ENCODE measurements at places on chromosomes 12 and 14.
A peak's percentile ranks its signal among the peaks of the same experiment; 100 is the strongest.

GRCh38 chr12:114625294-114625851, 58.6 kb downstream of the TBX3 start:
- DNase-seq, result peak; percentile 56

DNA sequence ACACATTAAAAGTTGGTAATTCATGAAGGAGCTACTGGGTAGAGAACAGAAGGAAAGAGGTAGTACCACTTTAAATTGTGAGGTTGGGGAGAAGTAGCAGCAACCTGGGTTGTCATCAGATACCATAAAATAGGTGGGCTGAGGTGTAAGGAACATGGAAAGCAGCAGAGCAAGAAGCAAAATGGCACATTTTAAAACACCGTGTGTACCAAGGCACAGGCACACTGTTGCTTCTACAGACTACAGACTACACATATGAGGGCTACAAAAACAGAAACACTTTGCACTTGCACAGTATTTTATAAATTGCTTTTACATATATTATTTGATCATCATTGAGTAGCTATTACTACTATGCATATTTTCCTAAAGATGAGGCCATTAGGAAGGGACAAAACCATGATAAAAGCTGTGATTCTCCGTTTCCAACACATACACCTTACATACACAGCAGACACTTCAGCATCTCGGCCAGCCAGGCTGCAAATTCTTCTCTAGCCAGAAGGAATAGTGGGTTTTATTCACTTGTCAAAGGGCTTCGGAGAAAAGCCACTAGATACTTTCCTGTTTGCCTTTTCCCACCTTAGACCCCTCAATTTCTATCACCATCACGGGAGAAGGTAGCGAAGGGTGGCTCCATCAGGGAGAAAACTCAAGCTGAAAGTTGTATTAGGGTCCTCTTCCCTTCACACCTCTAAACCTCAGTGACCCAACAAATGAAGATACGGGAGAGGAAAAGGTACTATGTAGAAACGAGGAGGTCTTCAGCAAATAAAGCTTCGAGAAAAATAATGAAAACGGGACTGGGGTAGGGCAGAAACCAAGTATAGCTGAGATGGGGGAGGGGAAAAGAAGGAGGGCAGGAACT, 1.6 kb downstream of the PYM1 start:
- DNase-seq, result no peak

DNA sequence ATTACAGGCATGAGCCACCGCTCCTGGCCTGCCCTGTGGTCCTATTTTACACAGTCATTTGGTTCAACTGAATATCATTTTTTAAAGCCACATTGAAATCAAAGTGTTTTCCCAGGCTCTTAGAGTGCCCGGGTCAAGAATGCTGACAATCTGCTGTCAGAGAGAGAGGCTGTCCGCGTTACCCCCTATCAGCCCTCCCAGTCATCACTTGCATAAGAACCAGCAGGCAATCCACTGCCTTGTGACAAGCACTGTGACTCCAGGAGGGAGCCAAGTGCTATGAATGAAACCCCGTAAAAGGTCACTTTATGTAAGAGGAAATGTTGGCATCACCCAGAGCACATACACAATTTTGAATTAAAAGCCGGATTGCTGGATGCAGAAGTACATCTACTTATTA, 13.5 kb downstream of the PHLDA1 start:
- no peak for DNase-seq

GRCh38 chr12:57233357-57234232, 4.1 kb downstream of the SHMT2 start:
- DNase-seq, result no peak

DNA sequence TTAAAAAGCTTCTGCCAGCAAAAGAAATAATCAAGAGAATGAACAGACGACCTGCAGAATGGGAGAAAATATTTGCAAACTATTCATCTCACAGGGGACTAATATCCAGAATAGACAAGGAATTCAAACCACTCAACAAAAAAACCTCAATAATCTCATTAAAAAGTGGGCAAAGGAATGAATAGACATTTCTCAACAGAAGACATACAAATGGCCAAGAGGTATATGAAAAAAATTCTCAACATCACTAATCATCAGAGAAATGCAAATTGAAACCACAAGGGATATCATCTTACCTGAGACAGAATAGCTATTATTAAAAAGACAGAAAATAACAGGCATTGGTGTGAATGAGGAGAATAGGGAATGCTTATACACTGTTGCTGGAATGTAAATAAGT, 270.0 kb downstream of the DACT1 start:
- no peak for DNase-seq

DNA sequence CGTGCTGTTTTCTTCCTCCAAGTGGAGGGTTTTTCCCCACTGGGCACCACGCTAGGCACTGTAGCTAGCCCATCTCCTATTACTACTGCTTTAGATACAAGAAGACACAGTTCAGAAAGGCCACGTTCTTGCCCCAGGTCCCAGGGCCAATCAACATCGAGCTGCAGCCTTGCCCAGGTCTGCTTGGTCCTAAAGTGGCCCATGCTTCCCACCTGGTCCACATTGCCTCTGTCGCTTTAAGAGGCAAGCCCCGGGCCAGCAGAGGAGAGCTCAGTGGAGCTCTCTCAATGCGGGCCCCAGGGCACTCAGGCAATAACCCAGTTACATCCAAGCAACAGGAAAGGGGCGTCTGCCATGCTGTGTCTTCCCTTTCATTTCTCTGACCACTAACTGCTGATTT, 148.1 kb downstream of the CALM1 start:
- DNase-seq, result no peak

DNA sequence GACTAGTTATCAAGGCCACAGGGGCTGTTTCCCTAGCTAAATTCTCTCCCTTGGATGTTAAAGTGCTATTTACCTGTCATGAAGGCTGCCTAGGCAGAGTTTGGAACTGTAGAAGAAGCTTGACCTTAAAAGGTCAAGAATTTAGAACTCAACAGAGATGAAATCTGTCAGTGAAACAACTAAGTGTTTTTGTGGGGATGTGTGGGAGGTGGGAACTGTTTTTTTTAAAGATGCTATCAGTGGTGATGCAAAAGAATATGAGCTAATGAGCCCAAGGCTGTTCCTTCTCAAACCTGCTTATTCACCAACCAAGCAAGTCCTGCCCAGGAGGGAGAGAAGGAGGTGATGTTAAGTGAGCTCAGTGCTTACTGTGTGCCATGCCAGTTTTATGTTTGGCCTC, 40.8 kb upstream of the POC1B start:
- DNase-seq, result peak; percentile 62

DNA sequence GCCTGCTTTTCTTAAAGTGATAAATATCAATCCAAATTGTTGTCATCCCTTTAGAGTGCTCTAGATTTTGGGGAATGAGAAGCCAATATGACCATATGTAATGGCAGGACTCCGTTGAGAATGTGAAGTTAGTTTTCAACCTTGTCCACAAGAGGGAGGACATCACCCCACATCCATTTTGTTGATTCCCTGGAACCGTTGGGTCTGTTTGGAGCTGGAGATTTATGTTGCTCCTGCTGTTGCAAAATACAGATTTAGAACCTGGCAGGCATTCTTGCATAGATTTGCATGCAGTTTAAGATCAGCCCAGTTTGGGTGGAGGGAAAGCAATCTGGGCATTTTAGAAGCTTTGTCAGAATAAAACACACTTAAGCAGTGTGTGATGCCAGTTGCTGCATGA, 620.1 kb downstream of the NRXN3 start:
- no peak for DNase-seq

- no peak for DNase-seq
These were observed 910.4 kb downstream of the VRK1 start for GRCh38 chr14:97707603-97708002.

DNA sequence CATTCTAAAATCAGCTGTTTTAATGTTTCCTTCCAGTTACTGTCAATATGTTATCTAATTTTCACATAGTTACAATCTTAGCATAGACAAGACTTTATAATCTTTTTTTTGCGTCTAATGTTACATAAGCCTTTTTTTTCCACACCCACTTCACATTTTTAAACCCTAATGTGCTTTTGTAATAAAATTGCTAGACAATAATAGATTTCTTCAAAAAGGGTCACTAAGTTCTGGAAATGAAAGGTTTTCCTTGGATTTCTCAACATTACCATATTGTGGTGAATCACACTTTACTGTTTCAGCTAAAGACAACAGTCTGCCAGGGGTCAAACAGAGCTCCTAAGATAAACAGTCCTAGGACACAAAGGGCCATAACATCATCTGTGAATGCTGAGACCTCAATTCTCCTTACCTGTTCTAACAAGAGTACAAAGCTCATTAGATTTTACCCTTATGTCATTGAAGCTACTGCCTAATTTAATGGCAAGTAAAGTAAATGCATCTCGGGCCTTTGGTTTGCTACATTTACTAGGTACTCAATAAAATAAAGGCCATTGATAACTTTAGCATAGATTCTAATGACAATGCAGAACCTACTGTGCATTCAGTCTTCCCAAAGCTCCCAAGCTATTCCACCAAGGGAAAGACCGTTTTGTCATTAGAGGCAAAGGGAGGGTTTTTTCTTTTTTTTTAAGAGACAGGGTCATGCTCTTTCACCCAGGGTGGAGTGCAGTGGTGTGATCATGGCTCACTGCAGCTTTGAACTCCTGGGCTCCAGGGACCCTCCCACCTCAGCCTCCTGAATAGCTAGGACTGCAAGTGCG, 111.2 kb upstream of the SLC38A2 start:
- no peak for DNase-seq

DNA sequence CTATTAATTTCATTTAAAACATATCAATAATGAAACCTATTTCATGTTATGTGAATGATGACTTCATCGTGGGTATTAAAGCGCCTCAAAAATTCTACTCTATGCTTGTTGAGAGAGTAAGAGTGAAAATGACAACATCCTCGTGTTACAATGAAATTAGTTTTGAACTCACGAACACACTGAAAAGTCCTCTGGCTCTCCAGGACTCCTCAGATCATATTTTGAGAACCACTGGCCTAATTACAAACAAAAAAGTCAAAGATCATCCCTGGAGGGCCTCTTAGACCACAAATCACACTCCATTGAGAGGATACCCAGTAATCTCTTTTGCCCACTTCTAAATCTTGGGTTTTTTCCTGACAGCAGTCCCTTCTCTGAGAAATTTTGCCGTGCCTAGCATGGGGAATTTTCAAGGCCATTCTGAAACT, 19.1 kb downstream of the DAAM1 start:
- DNase-seq, result no peak

Measured in OCI-M1 (cell line).